WTC11 (cell line): ENCODE measurements at places on chromosomes 2 and 18. TPM values are rescaled to one million over a fixed set of nuclear protein-coding genes. Genes with fewer than 3 reads are reported as not detected.

PLEKHA3 gene
- total RNA-seq: 18.4 to 18.7 TPM (median 18.7 TPM) in 3 replicates

ATG16L1 gene
- total RNA-seq: 31.8 to 36.4 TPM (median 32.5 TPM) in 3 replicates

TYW5 gene
- 13.5 to 15.2 TPM (median 13.8 TPM) in 3 replicates for total RNA-seq

TNFAIP6 gene
- total RNA-seq: 0.11 to 0.18 TPM (median 0.11 TPM) in 3 replicates

CYP26B1 gene
- 0.30 to 0.50 TPM (median 0.42 TPM) in 3 replicates for total RNA-seq

FRZB gene
- 1.2 to 1.9 TPM (median 1.5 TPM) in 3 replicates for total RNA-seq

MALL gene
- 3.8 to 5.5 TPM (median 5.0 TPM) in 3 replicates for total RNA-seq

UPP2 gene
- total RNA-seq: not detected in 3 replicates
